ENCODE measurements at places on chromosomes 1 and 21.

GRCh38 chr1:39895731-39896480 is 5.8 kb downstream of the MYCL start:
- no peak for DNase-seq

- no peak for DNase-seq
Measured at GRCh38 chr21:17859661-17860060, 40.5 kb upstream of the C21orf91 start.

DNA sequence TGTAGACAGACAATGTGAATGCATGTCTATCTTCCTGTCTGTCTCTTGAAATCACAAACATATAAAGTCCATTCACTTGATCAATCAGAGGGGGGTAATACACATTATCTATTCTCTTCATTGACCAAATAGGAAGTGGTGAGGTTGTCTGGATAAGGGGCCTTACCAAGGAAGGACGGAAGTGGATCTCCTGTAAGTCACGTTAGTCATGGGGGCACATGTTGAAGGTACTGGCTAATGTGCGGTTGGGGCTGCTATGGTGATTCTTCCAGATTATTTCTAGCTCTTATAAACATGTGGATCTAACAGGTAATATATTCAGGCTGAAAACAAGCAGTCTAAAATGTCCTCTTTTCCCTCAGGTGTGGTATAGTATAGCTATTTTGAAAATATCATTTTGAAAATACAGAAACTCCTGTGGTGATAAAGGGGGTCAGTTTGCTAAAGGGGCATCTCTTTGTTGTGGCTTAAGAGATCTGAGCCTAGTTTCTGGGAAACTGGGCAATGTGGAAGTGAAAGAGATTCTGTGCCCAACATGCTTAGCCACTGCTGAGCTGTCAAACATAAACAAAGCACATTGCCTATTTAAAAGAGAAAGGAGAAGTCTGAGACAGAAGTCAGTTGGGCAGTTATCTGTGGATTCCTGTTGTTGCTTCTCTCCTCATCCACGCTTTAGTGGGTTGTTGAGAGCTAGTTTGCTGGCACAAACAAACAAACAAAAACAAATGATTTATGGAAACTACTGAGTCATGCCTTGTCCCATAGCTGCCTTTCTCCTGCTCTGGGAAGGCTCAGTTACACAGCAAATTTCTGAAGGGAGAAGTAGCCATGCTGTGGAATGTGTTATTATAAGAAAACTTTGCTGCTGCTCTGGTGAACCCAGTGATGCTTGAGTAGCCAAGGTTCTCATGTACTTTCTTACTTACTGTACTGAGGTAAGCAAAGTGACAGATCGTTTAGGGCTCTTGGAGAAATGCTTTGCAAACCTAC is 166.9 kb downstream of the HLX start:
- peak; percentile 89 for DNase-seq

GRCh38 chr1:184622136-184622823 is 132.4 kb downstream of the EDEM3 start:
- no peak for DNase-seq

DNA sequence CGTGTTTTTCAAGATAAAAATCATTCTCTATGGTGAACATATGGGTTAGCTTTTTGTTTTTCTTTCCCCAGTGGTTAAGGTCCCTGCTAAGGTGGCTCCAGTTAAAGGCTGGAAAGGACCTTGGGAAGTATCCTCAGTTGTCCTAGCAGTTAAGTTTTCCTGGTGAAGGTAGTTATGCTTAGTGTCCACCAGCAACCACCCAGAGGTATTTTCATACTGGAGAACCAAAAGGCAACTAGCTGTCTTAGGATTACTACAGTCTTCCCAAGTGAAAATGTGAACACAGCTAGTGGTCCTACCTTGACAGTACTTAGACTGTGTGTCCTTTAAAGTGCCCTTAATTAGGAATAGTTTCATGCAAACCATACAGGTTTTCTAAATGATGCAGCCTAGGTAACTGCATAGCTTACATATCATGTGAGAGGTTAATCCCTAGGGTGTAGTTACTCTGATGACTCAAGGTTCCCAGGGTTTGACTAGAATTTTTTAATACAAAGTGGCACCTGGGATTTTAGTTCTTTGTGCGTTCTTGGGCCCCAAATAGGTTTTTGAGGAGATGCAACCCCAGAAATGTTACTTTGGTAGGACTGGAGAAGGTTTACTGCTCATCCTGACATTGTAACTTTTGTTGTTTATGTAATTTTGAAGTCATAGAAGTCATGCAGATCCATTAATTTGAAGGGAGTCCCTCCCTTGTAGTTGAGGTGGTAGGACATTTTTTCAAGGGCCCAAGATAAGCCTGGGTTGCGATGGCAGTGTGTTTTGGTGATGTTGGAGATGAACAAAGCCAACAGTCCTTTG is 36.5 kb downstream of the YY1AP1 start:
- DNase-seq = no peak

- DNase-seq = no peak
Measured at GRCh38 chr1:222392556-222392955, 155.3 kb downstream of the HHIPL2 start.

- no peak for DNase-seq
Measured at GRCh38 chr1:22918644-22919043, 54.0 kb downstream of the LACTBL1 start.

- DNase-seq = no peak
Measured at GRCh38 chr1:162855461-162856150, 5.4 kb downstream of the CCDC190 start.

GRCh38 chr1:206686478-206687249 is 2.0 kb downstream of the MAPKAPK2 start:
- no peak for DNase-seq

DNA sequence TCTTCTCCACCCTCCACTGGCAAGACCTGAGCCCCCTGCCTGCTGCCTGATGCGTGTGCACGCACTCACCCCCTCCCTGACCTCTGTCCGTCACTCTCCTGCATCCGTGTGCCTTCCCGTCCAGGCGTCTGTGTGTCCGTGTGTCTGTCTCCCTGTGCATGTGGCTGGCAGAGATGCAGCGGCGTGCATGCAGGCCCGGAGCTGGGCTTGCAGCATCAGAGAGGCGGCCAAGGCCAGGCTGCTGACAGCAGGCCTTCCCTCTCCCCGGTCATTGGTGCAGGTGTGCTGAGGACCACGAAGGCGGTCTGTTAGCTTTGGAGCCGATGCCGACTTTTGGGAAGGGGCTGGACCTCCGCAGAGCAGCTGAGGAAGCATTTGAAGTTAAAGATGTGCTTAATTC is 22.8 kb upstream of the ARHGEF16 start:
- DNase-seq = no peak

DNA sequence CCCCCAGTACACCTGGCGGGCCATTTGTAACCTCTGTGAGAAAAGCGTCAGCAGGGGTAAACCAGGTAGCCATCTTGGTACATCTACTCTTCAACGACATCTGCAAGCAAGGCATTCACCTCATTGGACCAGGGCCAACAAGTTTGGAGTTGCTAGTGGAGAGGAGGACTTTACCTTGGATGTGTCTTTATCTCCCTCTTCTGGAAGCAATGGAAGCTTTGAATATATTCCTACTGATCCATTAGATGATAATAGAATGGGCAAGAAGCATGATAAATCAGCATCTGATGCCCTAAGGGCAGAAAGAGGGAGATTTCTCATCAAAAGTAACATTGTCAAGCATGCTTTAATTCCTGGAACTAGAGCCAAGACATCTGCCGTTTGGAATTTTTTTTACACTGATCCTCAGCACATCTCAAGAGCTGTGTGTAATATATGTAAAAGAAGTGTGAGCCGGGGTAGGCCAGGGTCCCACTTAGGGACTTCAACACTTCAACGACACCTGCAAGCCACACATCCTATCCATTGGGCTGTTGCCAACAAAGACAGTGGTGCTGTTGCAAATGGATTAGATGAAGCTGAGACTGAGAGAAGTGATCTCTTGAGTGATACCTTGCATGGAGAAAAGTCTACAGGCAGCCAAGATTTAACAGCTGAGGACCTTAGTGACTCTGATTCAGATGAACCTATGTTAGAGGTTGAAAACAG is 2.7 kb downstream of the ZBED6 start:
- DNase-seq = no peak

DNA sequence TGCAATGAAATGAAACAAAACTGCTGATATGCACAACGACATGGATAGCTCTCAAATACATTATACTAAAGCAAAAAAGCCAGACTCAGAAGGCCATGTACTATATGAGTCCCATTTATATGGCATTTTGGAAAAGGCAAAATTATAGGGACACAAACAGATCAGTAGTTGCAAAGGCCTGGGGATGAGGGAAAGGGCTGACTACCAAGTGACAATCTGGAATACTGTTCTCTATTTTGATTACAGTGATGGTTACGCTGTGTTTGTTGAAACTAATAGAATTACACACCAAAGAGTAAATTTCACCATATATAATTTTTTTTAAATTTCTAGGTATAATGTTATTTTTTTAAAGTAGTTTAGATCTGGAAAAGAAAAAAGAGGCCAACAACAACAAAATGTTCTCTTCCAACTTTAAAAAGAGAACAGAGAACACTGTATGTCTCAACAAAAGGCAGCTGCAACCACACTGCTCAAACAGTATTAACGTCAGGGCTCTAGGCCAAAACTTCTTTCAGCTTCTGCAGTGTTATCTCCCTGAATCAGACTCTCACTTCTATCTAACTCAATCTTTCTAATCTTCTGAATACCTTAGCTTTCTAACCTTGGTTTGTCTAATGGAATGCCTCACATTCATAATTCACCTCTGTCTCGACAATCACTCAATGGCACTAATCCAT is 75.8 kb downstream of the FOXJ3 start:
- no peak for DNase-seq

GRCh38 chr1:69070660-69071373 is 496.9 kb upstream of the LRRC7 start:
- DNase-seq = no peak

GRCh38 chr1:179305450-179305849 is 11.9 kb downstream of the SOAT1 start:
- no peak for DNase-seq

GRCh38 chr1:156839426-156840109 is 19.3 kb downstream of the INSRR start:
- no peak for DNase-seq

GRCh38 chr1:54585181-54586066 is 37.4 kb downstream of the ACOT11 start:
- no peak for DNase-seq

Data from SIG-M5 (cell line).